Stimulated activated CD8-positive, alpha-beta memory T cell treated with anti-CD3 and anti-CD28 coated beads, Interleukin-2, amount 100 ng/mL, for 1 hour (primary cell): ENCODE measurements at places on chromosomes 2 and 18.

DNA sequence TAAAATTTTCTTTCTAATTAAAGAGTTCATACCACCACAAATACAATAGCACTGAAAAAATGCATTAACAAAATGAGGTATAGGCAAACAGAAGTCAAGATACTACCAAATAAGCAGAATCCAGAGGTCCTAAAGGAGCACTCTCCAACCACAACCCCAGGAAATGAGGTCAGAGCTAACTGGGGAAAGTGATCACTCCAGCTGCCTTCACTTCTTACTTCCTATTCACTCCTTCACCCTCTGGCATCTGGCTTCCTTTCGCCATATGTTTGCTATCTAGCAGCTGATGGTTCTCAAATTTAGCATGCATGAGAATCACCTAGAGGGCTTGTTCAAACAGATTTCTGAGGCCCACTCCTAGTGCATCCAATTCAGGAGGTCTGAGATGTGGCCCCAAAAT lies 212.6 kb upstream of the ACVR2A start:
- DNase-seq: no peak

DNA sequence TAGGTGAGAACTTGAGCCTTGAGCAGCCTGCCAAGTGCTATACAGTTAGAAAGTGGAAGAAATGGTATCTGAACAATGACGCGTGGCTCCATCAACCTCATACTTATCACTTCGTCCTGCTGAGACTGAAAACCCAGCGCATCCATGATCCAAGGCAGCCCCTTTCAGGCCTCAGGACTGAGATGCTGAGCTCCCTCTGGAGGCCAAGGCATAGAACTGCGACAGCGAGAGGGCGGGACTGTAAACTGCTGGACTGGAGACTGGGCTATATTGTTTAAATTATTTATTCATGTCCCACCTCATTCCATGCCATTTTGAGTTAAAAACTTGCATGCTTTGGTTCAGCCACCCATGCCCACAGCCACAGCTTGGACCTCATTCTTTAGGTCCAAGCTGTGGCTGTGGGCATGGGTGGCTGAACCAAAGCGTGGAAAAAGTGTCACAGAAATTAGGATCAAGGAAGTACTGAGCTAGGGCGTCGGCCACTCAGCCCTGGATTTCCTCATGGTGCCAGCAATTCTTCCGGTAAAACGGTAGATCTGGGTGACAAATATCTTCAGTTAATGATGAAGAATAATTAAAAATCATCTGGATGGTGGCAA lies 195.5 kb downstream of the L3MBTL4 start:
- no peak for DNase-seq

GRCh38 chr2:216300906-216301305 lies 71.4 kb downstream of the MARCHF4 start:
- DNase-seq: no peak

- DNase-seq: no peak
These were observed 1143.9 kb upstream of the NXPH2 start for GRCh38 chr2:139924070-139924469.

- DNase-seq: no peak
These were observed 1113.0 kb downstream of the CBLN2 start for GRCh38 chr18:71431171-71431570.

DNA sequence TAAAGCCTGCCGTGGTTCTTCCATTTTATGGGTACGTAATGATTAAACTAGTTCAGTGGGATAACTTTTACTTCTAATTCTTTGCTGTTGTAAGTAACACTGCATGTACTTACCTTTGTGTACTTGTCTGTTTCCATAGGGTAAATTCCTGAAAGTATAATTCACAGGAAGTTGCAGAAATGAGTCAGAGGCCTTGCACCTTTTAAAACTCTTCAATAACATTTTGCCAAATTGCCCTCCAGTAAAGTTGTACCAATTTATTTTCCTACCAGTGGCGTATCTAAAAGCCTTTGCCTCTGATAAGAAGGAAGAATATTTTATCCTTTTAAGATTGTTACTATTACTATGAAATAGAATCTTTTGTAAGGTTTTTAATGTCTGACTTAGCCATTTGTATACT lies 65.1 kb downstream of the CAB39 start:
- no peak for DNase-seq

DNA sequence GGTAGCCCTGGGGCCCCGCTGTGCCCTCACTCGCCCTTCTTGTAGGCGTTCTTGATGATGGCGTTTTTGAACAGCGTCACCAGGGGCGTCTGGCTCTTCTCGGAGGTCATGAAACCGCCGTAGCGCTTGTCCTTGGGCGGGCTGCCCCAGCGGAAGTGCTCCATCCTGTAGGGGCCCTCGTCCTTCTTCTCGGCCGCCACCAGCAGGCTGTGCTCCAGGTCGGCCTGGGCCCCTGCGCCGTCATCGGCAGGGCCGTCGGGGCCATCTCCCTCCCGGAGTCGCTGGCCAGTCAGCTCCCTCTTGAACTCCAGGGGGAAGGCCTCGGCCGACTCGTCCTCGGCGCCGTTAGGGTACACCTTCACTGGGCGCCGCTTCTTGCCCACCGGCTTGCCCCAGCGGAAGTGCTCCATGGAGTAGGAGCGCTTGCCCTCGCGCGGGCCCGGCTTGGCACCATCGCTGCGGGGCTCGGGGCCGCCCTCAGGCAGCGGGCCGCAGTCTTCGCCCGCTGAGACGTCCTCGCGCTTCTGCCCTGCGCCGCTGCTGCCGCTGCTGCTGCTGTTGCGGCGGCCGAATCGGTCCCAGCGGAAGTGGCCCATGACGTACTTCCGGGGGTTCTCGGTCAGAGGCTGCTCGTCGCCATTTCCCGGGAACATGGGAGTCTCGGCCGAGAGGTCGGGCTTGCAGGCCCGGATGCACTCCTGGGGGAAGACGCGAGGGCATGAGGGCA lies 7.2 kb downstream of the POMC start:
- DNase-seq: peak; percentile 50
